IMR-90 (cell line): ENCODE measurements at places on chromosomes 6 and 20. TPM values are rescaled to one million over a fixed set of nuclear protein-coding genes. Genes with fewer than 3 reads are reported as not detected.

Gene PLN
- under 0.01 TPM in 2 replicates for total RNA-seq

Gene LRRC1
- 6.1 and 6.7 TPM in 2 replicates for total RNA-seq

Gene SPINT3
- total RNA-seq: not detected in 2 replicates

Gene ASIP
- total RNA-seq: not detected in 2 replicates

Gene BCAS4
- 40.0 and 47.5 TPM in 2 replicates for total RNA-seq

Gene SLC35D3
- not detected in 2 replicates for total RNA-seq

Gene TREML2
- total RNA-seq: not detected in 2 replicates

Gene PTGIS
- 1.1 and 1.6 TPM in 2 replicates for total RNA-seq

Gene VPS52
- 26.4 and 29.8 TPM in 2 replicates for total RNA-seq

Gene MUC21
- total RNA-seq: not detected in 2 replicates

Gene HLA-DOB
- 0.28 and 0.36 TPM in 2 replicates for total RNA-seq

Gene PRR18
- not detected in 2 replicates for total RNA-seq

Gene LY6G5C
- 0.18 TPM in 1 of 2 replicates, not detected in the other for total RNA-seq

Gene TNFRSF6B
- 1.1 and 1.3 TPM in 2 replicates for total RNA-seq

Gene SLC17A3
- total RNA-seq: not detected in 2 replicates

Gene TMEM244
- 0.28 and 0.36 TPM in 2 replicates for total RNA-seq

Gene NKX2-2
- not detected in 2 replicates for total RNA-seq

Gene FBXO9
- total RNA-seq: 36.1 and 49.6 TPM in 2 replicates

Gene PPP1R10
- total RNA-seq: 16.1 and 18.8 TPM in 2 replicates

Gene CENPW
- 8.2 and 15.0 TPM in 2 replicates for total RNA-seq

Gene SLC23A2
- 10.2 and 11.1 TPM in 2 replicates for total RNA-seq

Gene FLOT1
- total RNA-seq: 96.2 and 104 TPM in 2 replicates

Gene SLC13A3
- 2.5 and 2.8 TPM in 2 replicates for total RNA-seq

Gene OXT
- total RNA-seq: not detected in 2 replicates

Gene ERVFRD-1
- not detected in 2 replicates for total RNA-seq

Gene IYD
- not detected in 2 replicates for total RNA-seq

Gene AGER
- total RNA-seq: 0.18 and 0.28 TPM in 2 replicates

Gene CD40
- total RNA-seq: 0.28 and 0.36 TPM in 2 replicates

Gene SLC17A2
- not detected in 2 replicates for total RNA-seq

Gene PPP1R14C
- not detected in 2 replicates for total RNA-seq

Gene ALDH5A1
- 0.28 and 0.36 TPM in 2 replicates for total RNA-seq

Gene TRIM15
- not detected in 2 replicates for total RNA-seq

Gene HRH3
- total RNA-seq: not detected in 2 replicates

Gene MRPS18A
- 43.0 and 47.0 TPM in 2 replicates for total RNA-seq

Gene ULBP2
- 7.2 and 7.9 TPM in 2 replicates for total RNA-seq

Gene PSMB8
- 26.1 and 33.3 TPM in 2 replicates for total RNA-seq

Gene MMP24
- 0.36 and 0.56 TPM in 2 replicates for total RNA-seq

Gene F13A1
- not detected in 2 replicates for total RNA-seq
